Bronchial epithelial cell (primary cell): ENCODE measurements at places on chromosomes 13 and 19. TPM values are rescaled to one million over a fixed set of nuclear protein-coding genes. Genes with fewer than 3 reads are reported as not detected.

Gene NPAS1
- total RNA-seq: 0.26 and 0.64 TPM in 2 replicates

Gene EBI3
- not detected in 2 replicates for total RNA-seq

Gene SMIM24
- total RNA-seq: not detected in 2 replicates

GRCh38 chr19:32200312-32201038 lies 144.9 kb upstream of the ZNF507 start:
- no peak for DNase-seq

GRCh38 chr13:41699759-41700158 lies 242.4 kb downstream of the RGCC start:
- DNase-seq: no peak
